Liver (tissue), 10 donors: ENCODE measurements at places on chromosomes 16 and 17. TPM values are rescaled to one million over a fixed set of nuclear protein-coding genes. Genes with fewer than 3 reads are reported as not detected.

DNA sequence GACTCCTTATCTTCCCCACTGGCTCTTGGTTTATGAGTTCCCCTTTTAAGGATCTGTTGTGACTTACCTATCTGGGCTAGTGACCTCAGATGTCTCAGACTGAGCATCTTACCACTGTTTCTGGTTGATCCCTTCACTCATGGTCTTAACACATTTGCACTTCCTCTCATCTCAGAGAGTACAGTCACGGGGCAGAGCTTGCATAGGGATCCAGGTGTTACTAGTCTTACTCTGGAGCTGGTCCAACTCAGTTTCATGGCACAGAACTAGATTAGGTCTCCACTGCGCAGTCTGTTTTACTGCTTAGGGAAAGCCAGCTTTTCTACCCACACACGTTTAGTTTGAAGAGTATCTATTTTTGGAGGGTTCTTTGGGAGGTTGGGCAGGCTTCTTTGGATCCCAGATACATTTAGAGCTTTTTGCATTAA is 10.2 kb downstream of the GABARAPL2 start:
- no peak overlapping the region for H3K27ac ChIP-seq
- no peaks in the 10 kb centered on the region for H3K27me3 ChIP-seq
- H3K36me3 ChIP-seq: peaks cover 52% of the 10 kb centered on the region
- H3K4me1 ChIP-seq: no peaks in the 10 kb centered on the region
- no peak overlapping the region for H3K4me3 ChIP-seq

- no peaks in the 10 kb centered on the region for H3K27me3 ChIP-seq
- H3K4me1 ChIP-seq: no peaks in the 10 kb centered on the region
- H3K27ac ChIP-seq: peak overlapping the region; percentile 56
- no peak overlapping the region for H3K4me3 ChIP-seq
- DNase-seq: no peak
- H3K36me3 ChIP-seq: no peaks in the 10 kb centered on the region
Measured at GRCh38 chr16:72938795-72939164, 109.1 kb downstream of the ZFHX3 start.

DNA sequence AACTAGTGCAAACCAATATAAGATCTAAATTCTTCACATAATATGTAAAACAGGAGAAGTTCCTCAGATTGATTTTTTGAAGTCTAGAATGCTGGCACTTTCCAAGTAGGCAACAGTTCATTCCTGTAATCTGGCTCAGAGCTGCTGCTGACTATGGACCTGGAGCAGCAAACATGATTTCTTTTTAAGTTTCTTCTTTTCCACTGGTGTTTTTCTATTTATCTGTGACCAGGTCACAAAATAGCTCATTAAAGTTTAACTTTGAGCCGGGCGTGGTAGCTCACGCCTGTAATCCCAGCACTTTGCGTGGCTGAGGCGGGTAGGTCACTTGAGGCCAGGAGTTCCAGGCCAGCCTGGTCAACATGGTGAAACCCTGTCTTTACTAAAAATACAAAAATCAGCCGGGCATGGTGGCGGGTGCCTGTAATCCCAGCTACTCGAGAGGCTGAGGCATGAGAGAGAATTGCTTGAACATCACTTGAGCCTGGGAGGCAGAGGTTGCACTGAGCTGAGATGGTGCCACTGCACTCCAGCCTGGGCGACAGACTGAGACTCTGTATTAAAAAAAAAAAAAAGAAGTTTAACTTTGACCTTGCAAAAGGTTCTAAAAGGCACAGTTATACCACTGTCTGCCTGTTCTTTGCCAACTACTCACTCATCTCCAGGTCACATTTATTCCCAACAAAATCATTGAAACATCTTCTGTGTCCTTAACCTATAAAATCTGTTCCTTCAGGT is 29.4 kb upstream of the SLC13A2 start:
- no peaks in the 10 kb centered on the region for H3K36me3 ChIP-seq
- H3K4me3 ChIP-seq: no peak overlapping the region
- H3K27me3 ChIP-seq: no peaks in the 10 kb centered on the region
- DNase-seq: no peak
- H3K27ac ChIP-seq: peak overlapping the region; percentile 28

Gene KRT25
- total RNA-seq: not detected

Gene SCPEP1
- total RNA-seq: 15.7 TPM

DNA sequence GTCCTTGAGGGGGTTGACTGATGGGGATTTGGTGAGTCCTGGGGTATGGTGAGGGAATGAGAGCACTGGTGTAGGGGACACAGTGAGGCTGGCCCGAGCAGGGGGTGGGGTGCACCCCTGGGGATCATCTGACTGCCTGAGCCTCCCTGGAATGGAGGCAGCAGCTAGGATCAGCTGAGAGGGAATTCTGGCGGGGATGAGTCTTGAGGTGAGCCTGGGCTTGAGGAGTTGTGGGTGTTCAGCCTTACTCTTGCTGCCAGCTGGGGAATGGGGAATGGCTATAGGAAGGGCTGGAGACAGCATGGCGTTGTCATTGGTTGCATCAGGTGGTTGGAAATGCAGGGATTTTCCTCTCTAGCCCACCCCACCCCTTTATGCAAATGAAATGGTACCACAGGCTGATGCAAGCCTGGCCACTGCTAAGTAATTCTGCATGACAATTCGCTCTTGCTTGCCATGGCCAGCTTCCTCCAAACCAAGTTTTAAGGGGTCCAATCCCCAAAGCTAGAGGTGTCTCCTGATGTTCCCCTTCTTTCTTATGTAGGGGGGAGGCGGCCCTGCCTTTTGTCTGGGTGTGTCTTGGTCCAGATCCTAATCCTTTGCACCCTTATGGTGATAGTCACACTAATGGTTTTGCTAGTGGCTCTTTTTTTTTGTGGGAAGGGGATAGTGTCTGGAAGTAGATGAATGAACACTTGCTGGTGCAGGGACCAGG is 7.5 kb downstream of the NFE2L1 start:
- H3K4me1 ChIP-seq: peaks cover 43% of the 10 kb centered on the region
- no peaks in the 10 kb centered on the region for H3K27me3 ChIP-seq
- H3K27ac ChIP-seq: no peak overlapping the region
- no peak for DNase-seq
- H3K36me3 ChIP-seq: peaks cover 42% of the 10 kb centered on the region
- no peak overlapping the region for H3K4me3 ChIP-seq

- peaks cover 6% of the 10 kb centered on the region for H3K4me1 ChIP-seq
- H3K4me3 ChIP-seq: no peak overlapping the region
- no peak for DNase-seq
- no peak overlapping the region for H3K27ac ChIP-seq
- no peaks in the 10 kb centered on the region for H3K27me3 ChIP-seq
- no peaks in the 10 kb centered on the region for H3K36me3 ChIP-seq
Measured at GRCh38 chr16:85326113-85326793, 214.0 kb upstream of the CIBAR2 start.

GRCh38 chr17:9900044-9900594 is 5.0 kb downstream of the RCVRN start:
- H3K36me3 ChIP-seq: no peaks in the 10 kb centered on the region
- no peaks in the 10 kb centered on the region for H3K4me1 ChIP-seq
- H3K27ac ChIP-seq: peak overlapping the region; percentile 59
- no peaks in the 10 kb centered on the region for H3K27me3 ChIP-seq
- no peak for DNase-seq

Gene NPIPA5
- 1.0 TPM for total RNA-seq

GRCh38 chr17:34570506-34570905 is 8.9 kb upstream of the TMEM132E start:
- H3K4me3 ChIP-seq: no peak overlapping the region
- no peak overlapping the region for H3K27ac ChIP-seq
- H3K4me1 ChIP-seq: no peaks in the 10 kb centered on the region
- no peak for DNase-seq
- H3K36me3 ChIP-seq: no peaks in the 10 kb centered on the region
- peaks cover 4% of the 10 kb centered on the region for H3K27me3 ChIP-seq

- peaks cover 10% of the 10 kb centered on the region for H3K4me1 ChIP-seq
- no peaks in the 10 kb centered on the region for H3K36me3 ChIP-seq
- no peaks in the 10 kb centered on the region for H3K27me3 ChIP-seq
- no peak overlapping the region for H3K27ac ChIP-seq
Measured at GRCh38 chr17:50118076-50118827, 11.7 kb downstream of the SAMD14 start.

DNA sequence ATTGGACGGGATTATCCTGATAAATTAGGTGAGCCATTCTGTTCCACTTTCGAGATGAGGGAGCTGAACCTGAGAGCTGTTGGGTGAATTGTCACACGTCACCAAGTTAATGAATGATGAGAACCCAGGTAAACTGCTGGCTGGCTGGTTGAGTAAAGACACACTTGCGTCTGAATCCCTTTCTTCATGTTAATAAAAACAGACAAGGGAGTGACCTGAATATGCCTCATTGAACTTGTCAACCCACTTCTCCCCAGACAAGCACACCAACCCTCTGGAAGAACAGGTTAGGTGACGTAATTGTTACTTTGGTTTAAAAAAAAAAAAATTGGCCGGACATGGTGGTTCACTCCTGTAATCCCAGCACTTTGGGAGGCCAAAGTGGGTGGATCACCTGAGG is 400.9 kb upstream of the CDH5 start:
- peak overlapping the region; percentile 55 for H3K27ac ChIP-seq
- H3K4me3 ChIP-seq: no peak overlapping the region
- no peaks in the 10 kb centered on the region for H3K27me3 ChIP-seq
- H3K4me1 ChIP-seq: peaks cover under 1% of the 10 kb centered on the region
- DNase-seq: no peak

GRCh38 chr16:74107795-74108610 is 188.6 kb upstream of the PSMD7 start:
- no peaks in the 10 kb centered on the region for H3K4me1 ChIP-seq
- peak; percentile 37 for DNase-seq
- H3K27me3 ChIP-seq: no peaks in the 10 kb centered on the region
- H3K36me3 ChIP-seq: no peaks in the 10 kb centered on the region
- peak overlapping the region; percentile 48 for H3K4me3 ChIP-seq

- no peaks in the 10 kb centered on the region for H3K27me3 ChIP-seq
- peaks cover 12% of the 10 kb centered on the region for H3K4me1 ChIP-seq
Measured at GRCh38 chr17:32485261-32486110, 1.3 kb upstream of the CDK5R1 start.

DNA sequence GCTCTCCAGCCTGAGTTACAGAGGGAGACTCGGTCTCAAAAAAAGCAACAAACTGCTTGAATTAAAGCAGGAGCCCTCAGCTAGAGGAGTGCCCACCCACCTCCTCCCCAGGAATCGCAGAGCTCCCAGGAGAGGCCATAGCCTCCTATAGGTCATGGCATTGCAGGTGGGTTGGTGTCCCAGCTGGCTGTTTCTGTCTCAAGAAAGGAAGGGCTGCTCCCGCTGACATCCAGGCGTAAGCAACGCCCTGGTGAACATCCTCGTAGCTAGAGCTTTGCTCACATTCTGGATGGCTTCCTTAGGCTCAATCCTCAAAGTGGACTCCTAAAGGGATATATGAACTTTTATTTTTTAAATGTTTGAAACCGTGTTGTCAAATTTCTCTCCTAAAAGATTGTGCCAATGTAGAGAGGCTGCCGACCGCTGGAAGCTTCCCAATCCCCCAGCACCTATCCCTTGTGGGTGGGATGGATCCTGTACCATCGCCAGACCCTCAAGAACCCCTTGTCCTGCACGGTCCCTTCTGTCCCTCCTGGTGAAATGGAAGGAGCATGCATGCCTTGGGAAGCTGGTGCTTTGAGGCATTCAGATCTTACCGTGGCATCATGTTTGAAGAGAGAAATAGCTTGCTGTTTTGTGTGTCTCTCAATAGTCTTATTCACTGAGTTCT is 5.9 kb downstream of the NLRC5 start:
- no peaks in the 10 kb centered on the region for H3K36me3 ChIP-seq
- no peak overlapping the region for H3K4me3 ChIP-seq
- no peak for DNase-seq
- H3K27me3 ChIP-seq: no peaks in the 10 kb centered on the region
- peaks cover 7% of the 10 kb centered on the region for H3K4me1 ChIP-seq

DNA sequence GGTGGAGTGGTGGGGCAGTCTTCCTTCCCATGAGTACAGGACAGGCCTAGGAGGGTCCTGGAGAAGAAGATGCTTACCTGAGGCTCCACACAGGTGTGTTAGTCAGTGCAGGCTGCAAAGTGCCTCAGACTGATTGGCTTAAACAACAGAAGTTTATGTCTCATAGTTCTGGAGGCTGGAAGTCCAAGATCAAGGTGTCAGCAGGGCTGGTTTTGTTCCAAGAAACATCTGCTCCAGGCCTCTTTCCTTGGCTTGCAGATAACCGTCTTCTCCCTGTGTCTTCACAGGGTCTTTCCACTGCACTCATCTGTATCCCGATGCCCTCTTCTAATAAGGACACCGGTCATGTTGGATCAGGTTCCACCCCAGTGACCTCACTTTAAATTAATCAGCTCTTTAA is 153.0 kb downstream of the NTN1 start:
- H3K27me3 ChIP-seq: no peaks in the 10 kb centered on the region
- H3K27ac ChIP-seq: no peak overlapping the region
- H3K4me3 ChIP-seq: no peak overlapping the region
- peaks cover 60% of the 10 kb centered on the region for H3K4me1 ChIP-seq
- H3K36me3 ChIP-seq: no peaks in the 10 kb centered on the region
- no peak for DNase-seq

- no peak overlapping the region for H3K4me3 ChIP-seq
- no peaks in the 10 kb centered on the region for H3K27me3 ChIP-seq
- no peaks in the 10 kb centered on the region for H3K36me3 ChIP-seq
Measured at GRCh38 chr16:56950881-56951771, 10.6 kb upstream of the CETP start.

GRCh38 chr17:58284613-58285421 is 4.1 kb upstream of the MPO start:
- no peaks in the 10 kb centered on the region for H3K36me3 ChIP-seq
- H3K27ac ChIP-seq: no peak overlapping the region
- no peaks in the 10 kb centered on the region for H3K27me3 ChIP-seq
- no peak for DNase-seq

Gene CACNG1
- not detected for total RNA-seq

DNA sequence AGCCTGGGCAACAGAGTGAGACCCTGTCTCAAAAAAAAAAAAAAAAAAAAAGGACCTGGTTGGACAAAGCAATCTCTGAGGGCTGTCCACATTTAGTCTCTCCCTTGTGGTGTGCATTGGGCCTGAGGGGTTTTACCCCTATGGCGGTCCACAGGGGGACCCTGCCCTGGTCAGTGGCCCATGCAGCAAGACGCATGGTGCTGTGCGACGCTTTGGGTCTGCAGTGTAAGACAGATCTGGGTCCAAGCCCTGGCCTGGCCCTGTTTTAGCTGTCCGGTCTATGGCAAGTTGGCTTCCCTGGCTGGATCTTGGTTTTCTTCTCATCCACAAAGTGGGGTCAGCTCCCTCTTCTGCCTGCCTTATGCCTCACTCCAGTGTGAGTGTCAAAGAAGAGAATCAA is 123.2 kb upstream of the NLRP1 start:
- no peak overlapping the region for H3K4me3 ChIP-seq
- H3K4me1 ChIP-seq: no peaks in the 10 kb centered on the region
- DNase-seq: no peak
- no peaks in the 10 kb centered on the region for H3K27me3 ChIP-seq

Gene KRT36
- 0.05 TPM for total RNA-seq

- no peaks in the 10 kb centered on the region for H3K4me1 ChIP-seq
- no peaks in the 10 kb centered on the region for H3K27me3 ChIP-seq
- H3K36me3 ChIP-seq: no peaks in the 10 kb centered on the region
- H3K4me3 ChIP-seq: no peak overlapping the region
- DNase-seq: no peak
- no peak overlapping the region for H3K27ac ChIP-seq
Measured at GRCh38 chr17:52027081-52027480, 131.4 kb downstream of the CA10 start.
